ENCODE measurements at places on chromosomes 4 and X. TPM values are rescaled to one million over a fixed set of nuclear protein-coding genes. Genes with fewer than 3 reads are reported as not detected.

Gene RHOXF1
- not detected for total RNA-seq

Gene DCAF12L1
- total RNA-seq, result not detected

Gene KIAA1210
- total RNA-seq, result not detected

Gene PNMA5
- total RNA-seq, result not detected

Gene TRIM61
- 1.2 TPM for total RNA-seq

Gene ARR3
- total RNA-seq, result not detected

Gene TMEM47
- 2.0 TPM for total RNA-seq

Gene MAGEB6B
- total RNA-seq, result not detected

Gene ANXA3
- total RNA-seq, result 125 TPM

Gene NOX1
- total RNA-seq, result not detected

Gene PABPC1L2A
- total RNA-seq, result not detected

Gene PAGE2
- not detected for total RNA-seq

Gene SMIM10
- total RNA-seq, result 0.33 TPM

Gene TMEM131L
- 11.3 TPM for total RNA-seq

Gene CSAG3
- total RNA-seq, result not detected

Gene TRPC3
- not detected for total RNA-seq

Gene CPZ
- total RNA-seq, result not detected

Gene HEPH
- total RNA-seq, result 0.28 TPM

Gene DMRTC1B
- total RNA-seq, result not detected

Gene LGI2
- total RNA-seq, result not detected

Gene OPN1LW
- not detected for total RNA-seq

Gene DNAAF6
- total RNA-seq, result not detected

Gene IBSP
- not detected for total RNA-seq

Gene IL1RAPL1
- not detected for total RNA-seq

Gene CDKL2
- 0.60 TPM for total RNA-seq

Gene ADAMTS3
- total RNA-seq, result 0.42 TPM

Gene GLRA3
- total RNA-seq, result not detected

Gene HMX1
- not detected for total RNA-seq

Gene NLGN4X
- total RNA-seq, result not detected

Gene PITX2
- not detected for total RNA-seq

Gene CCNG2
- total RNA-seq, result 41.2 TPM

Gene PPARGC1A
- 0.42 TPM for total RNA-seq

Gene MCUB
- total RNA-seq, result 23.5 TPM

Gene CTAG2
- not detected for total RNA-seq

Gene ASB9
- 2.6 TPM for total RNA-seq

Gene DOK7
- total RNA-seq, result 3.6 TPM

Gene ASB12
- total RNA-seq, result not detected

Gene HELT
- not detected for total RNA-seq

Gene PGM2
- total RNA-seq, result 57.3 TPM

Gene ADH1B
- total RNA-seq, result not detected

Gene OPRPN
- not detected for total RNA-seq

Gene NPNT
- total RNA-seq, result 7.1 TPM

Gene SAP30
- 19.7 TPM for total RNA-seq

Gene COL25A1
- total RNA-seq, result not detected

Gene AFF2
- total RNA-seq, result 0.37 TPM

Gene PLCXD1
- 15.6 TPM for total RNA-seq

Gene SAT1
- total RNA-seq, result 1,194 TPM

Gene OCRL
- 13.8 TPM for total RNA-seq

Gene MAGEA9B
- not detected for total RNA-seq

Gene C4orf50
- not detected for total RNA-seq

Gene USP51
- total RNA-seq, result 0.09 TPM

Gene SLITRK2
- total RNA-seq, result not detected

Gene HSFX1
- total RNA-seq, result 0.05 TPM

Gene PAGE1
- not detected for total RNA-seq

All from airway epithelial cell (primary cell).